A549 treated with RU486 at 1 μM for 4 hours (cell line): ENCODE measurements at places on chromosomes 7 and 10. TPM values are rescaled to one million over a fixed set of nuclear protein-coding genes. Genes with fewer than 3 reads are reported as not detected.

Gene ZNF138
- total RNA-seq: 2.2 to 3.4 TPM (median 3.1 TPM) in 5 replicates

Gene CALHM3
- 0.35 to 0.53 TPM (median 0.41 TPM) in 5 replicates for total RNA-seq

Gene ACSM6
- not detected in 5 replicates for total RNA-seq

Gene MCU
- 23.1 to 40.4 TPM (median 36.8 TPM) in 5 replicates for total RNA-seq

Gene PRPS1L1
- total RNA-seq: not detected in 5 replicates

Gene GHRHR
- 0.29 TPM in 1 of 5 replicates, not detected in the others for total RNA-seq

Gene USP54
- total RNA-seq: 10.1 to 12.5 TPM (median 11.9 TPM) in 5 replicates
